Urinary bladder (tissue), 4 donors: ENCODE measurements at places on chromosomes 1 and 21. TPM values are rescaled to one million over a fixed set of nuclear protein-coding genes. Genes with fewer than 3 reads are reported as not detected.

- DNase-seq = no peak
These were observed 229.5 kb upstream of the VAMP3 start for GRCh38 chr1:7541629-7542028.

GRCh38 chr1:222107975-222108374 is 366.1 kb upstream of the DUSP10 start:
- no peak for DNase-seq

- DNase-seq = peak; percentile 42
These were observed 45.3 kb upstream of the RGS1 start for GRCh38 chr1:192530254-192530653.

- DNase-seq = no peak
These were observed 70.6 kb downstream of the ALPL start for GRCh38 chr1:21579791-21580190.

- DNase-seq = no peak
These were observed 17.3 kb upstream of the TTLL10 start for GRCh38 chr1:1156140-1157032.

DNA sequence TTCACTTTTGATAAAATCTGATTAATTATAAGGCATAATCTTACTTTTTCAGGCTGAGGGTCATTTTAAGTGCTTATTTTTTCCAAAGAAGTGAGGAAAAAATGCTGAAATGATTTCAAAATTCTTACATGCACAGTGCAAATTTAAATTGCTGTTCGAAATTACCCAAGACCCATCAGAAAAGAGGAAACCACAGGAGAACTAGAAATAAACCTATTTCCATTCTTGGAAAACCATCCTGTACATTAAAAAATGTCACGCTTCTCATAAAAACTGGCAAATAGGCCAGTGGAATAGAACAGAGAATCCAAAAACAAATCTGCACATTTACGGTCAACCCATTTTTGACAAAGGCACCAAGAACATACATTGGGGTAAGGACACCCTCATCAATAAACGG is 414.9 kb downstream of the SMYD3 start:
- no peak for DNase-seq

GRCh38 chr1:94667818-94668217 is 126.3 kb upstream of the F3 start:
- DNase-seq = no peak

DNA sequence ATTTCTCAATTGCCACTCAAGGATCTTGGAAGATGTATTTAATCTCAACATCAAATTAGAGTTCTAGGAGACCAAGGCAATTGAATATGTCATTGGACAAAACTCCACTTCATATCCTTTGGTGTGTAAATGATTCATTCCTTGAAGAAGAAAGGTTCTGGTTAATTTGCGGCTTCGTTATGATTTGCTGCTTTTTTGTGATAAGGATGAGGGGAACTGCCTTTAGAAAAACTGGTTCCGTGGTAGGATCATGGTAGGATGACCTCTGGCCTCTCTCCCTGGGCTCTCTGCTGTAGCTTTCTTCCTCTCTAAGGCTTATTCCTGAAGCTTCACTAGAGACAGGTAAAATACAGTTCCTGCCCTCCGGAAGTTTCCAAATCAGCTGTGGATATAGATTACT is 51.5 kb upstream of the ERRFI1 start:
- DNase-seq = no peak

DNA sequence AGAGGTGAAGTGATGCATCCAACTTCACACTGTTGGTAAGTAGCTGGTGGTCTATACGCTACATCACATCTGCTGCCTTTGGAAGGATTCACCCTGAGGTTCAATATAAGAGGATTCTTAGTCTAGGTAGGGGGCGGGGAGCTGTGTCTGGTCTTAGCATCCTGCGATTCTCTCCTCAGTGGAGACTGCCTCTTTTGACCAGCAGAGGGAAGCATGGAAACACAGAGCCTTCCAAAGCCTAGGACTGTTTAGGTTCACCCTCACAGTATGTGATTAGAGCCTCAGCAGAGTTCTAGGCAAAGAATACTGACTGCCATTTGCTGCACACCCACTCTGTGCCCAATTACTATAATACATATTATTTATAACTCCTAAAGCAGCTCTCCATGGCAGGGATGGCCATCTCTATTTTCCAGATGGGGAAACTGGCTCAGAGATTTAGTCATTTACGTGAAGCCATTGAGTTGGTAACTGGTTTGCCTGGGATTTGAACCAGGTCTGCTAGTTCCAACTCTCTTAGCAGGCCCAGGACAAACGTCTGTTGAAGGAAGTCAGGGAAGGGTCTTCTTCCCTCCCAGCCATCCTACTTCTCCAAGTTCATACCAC is 28.9 kb upstream of the EFCAB14 start:
- DNase-seq = no peak

- DNase-seq = no peak
These were observed 23.8 kb downstream of the SIM2 start for GRCh38 chr21:36722370-36723368.

GRCh38 chr1:12129624-12130023 is 37.2 kb upstream of the TNFRSF1B start:
- DNase-seq = no peak

- no peak for DNase-seq
These were observed 438.0 kb upstream of the VAMP3 start for GRCh38 chr1:7333094-7333493.

DNA sequence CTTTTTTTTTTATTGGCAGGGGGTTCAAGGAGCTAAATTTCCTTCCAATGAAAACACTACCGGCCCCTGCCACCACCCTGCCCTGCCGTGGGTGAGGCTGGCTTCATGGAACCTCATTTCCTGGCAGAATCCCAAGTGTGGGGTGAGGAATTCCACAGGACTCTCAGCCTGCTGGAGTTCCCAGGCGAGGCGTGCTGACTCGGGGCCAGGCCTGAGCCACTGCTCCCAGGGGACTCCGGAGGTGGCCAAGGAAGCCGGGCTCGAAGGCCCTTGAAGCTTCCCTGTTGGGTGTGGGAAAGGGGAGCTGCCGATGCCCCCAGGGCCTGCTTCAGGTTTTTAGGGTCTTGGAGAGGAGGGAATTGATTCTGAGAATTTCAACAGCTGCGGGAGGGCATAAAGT is 95.3 kb upstream of the ACTRT2 start:
- no peak for DNase-seq

The LIN28A gene
- not detected for total RNA-seq

The LYPLAL1 gene
- 88.7 TPM for total RNA-seq

The CLEC20A gene
- total RNA-seq = 0.48 TPM

The ETV3L gene
- not detected for total RNA-seq
